Thoracic aorta (tissue), 2 donors: ENCODE measurements at places on chromosomes 16 and 17.

DNA sequence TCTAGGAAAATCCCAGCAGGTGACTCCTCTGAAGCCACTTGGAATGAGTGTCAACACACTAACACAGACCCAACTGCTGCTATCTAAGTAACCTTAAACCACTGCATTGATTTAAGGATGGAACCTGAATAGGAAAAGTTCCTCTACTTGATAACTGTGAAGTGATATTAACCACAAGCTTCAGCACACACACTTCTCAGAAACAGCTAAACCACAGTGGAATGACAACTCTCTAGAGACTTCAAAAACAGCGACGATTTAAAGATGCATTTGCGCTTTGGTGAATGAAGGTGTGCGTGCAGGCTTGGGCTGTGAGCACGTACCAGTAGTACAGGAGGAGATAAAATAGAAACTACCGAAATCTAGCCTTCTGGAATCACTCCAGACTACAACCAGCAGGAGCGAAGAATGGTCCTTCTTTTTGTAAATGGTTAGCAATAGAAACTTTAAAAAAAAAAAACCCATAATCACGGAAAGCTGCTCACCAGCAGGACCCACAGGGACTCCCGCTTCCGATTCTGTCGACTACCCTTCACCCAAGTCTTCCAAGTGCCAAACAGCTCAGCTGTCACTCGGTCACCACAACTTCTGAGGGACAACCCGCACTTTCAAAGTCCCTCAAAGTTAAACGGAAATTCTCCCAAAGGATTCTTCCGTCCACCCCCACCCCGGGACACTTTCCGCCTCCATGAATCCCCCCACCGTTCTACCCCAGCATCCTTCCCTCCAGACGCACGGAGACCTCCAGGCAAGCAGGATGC is 137.7 kb upstream of the CORO6 start:
- DNase-seq, result no peak

GRCh38 chr16:79823639-79824038 is 223.1 kb upstream of the MAF start:
- DNase-seq, result no peak

GRCh38 chr17:55426851-55427586 is 5.4 kb upstream of the MMD start:
- no peak for DNase-seq

GRCh38 chr16:67349172-67349571 is 22.6 kb downstream of the LRRC36 start:
- DNase-seq, result no peak
